ENCODE measurements at places on chromosomes 3 and 15. TPM values are rescaled to one million over a fixed set of nuclear protein-coding genes. Genes with fewer than 3 reads are reported as not detected.

The RAB6B gene
- total RNA-seq, result 58.8 TPM

The PARP16 gene
- total RNA-seq, result 4.9 TPM

The RNF7 gene
- 82.6 TPM for total RNA-seq

GRCh38 chr3:126346466-126346865, 10.7 kb downstream of the KLF15 start:
- no peak for DNase-seq

DNA sequence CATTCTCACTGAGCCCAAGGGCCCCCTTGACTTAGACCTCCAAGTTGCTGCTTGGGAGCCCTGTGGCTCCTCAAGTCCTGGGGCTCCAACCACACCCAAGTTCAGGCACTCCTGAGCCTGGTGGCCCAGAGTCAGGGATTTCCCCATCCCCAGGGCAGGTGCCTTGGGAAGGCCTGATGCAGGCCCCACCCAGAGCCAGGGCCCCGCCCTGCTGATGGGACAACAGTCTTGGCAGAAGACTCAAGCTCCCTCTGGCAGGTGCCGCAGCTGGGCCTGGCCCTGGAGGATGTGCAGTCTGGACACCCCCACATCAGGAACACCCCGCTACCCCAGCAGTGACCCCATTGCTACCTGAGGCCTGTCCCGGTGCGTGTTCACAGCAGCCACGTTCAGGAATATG, 17.7 kb upstream of the SHISA5 start:
- DNase-seq, result no peak

- DNase-seq, result no peak
Observed at GRCh38 chr15:42879443-42879842, 41.1 kb downstream of the TTBK2 start.

Measured in Right ventricle myocardium inferior (tissue), 1 donor.